ENCODE measurements at places on chromosomes 13 and 19. TPM values are rescaled to one million over a fixed set of nuclear protein-coding genes. Genes with fewer than 3 reads are reported as not detected.

- peak overlapping the region; percentile 82 for H3K4me3 ChIP-seq
- H3K4me1 ChIP-seq = peaks cover 17% of the 10 kb centered on the region
- no peaks in the 10 kb centered on the region for H3K27me3 ChIP-seq
- no peak for DNase-seq
These were observed 1.1 kb downstream of the PAF1 start for GRCh38 chr19:39389631-39390414.

- no peaks in the 10 kb centered on the region for H3K4me1 ChIP-seq
- no peaks in the 10 kb centered on the region for H3K27me3 ChIP-seq
- no peak overlapping the region for H3K27ac ChIP-seq
These were observed 942.4 kb upstream of the PCDH20 start for GRCh38 chr13:62357887-62358645.

- no peak overlapping the region for H3K4me3 ChIP-seq
- H3K27ac ChIP-seq = no peak overlapping the region
- peaks cover 30% of the 10 kb centered on the region for H3K4me1 ChIP-seq
- peak; percentile 87 for DNase-seq
- H3K36me3 ChIP-seq = no peaks in the 10 kb centered on the region
These were observed 62.0 kb upstream of the KLF2 start for GRCh38 chr19:16262618-16263017.

- H3K36me3 ChIP-seq = no peaks in the 10 kb centered on the region
- H3K4me3 ChIP-seq = no peak overlapping the region
- no peaks in the 10 kb centered on the region for H3K4me1 ChIP-seq
- H3K27ac ChIP-seq = no peak overlapping the region
These were observed 15.8 kb upstream of the PTPRS start for GRCh38 chr19:5356428-5356827.

- no peak for DNase-seq
- H3K36me3 ChIP-seq = no peaks in the 10 kb centered on the region
- H3K4me1 ChIP-seq = no peaks in the 10 kb centered on the region
- H3K27ac ChIP-seq = no peak overlapping the region
- H3K27me3 ChIP-seq = no peaks in the 10 kb centered on the region
These were observed 15.8 kb downstream of the CFAP97D2 start for GRCh38 chr13:114194853-114195252.

- H3K36me3 ChIP-seq = no peaks in the 10 kb centered on the region
- no peak overlapping the region for H3K4me3 ChIP-seq
- no peak overlapping the region for H3K27ac ChIP-seq
- H3K27me3 ChIP-seq = no peaks in the 10 kb centered on the region
- DNase-seq = no peak
These were observed 274.0 kb upstream of the SOX1 start for GRCh38 chr13:111792956-111793355.

DNA sequence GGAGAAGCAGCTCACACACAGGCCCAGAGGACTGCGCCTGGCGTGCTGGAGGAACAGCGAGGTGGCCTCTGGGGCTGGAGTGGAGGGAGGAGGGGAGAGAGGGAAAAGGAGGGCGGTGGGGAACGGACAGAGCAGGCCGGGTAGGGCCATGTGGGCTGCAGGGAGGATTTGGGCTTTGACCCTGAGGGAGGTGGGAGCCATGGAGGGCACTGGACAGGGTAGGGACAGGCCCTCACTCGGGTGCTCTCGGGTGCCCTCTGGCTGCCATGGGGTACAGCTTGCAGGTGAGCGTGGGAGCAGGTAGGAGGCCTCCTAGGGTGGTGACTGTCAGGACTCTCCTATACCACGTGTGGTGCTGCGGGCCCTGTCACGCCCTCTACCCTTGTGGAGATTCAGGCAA lies 22.8 kb downstream of the PLIN4 start:
- H3K4me3 ChIP-seq = no peak overlapping the region
- H3K27ac ChIP-seq = no peak overlapping the region
- H3K36me3 ChIP-seq = peaks cover 9% of the 10 kb centered on the region
- no peaks in the 10 kb centered on the region for H3K4me1 ChIP-seq

DNA sequence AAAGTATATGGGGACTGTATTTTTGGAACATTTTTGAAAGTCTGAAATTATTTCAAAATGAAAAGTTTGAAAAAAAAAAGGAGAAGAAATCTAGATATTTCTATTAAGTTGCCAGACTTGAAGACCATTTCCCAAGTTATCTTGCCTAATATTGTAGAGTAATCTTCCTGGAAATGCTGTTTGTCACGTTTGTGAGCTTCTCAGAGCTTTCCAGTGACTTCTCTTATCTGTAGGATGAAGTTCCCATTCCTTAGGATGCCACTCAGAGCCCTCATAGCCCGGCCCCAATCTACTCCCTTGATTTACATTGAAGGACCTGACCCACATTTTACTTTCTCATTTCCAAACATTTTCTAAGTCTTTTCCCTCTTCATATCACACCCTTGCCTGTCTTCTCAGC lies 23.6 kb downstream of the CEACAM8 start:
- DNase-seq = no peak
- no peaks in the 10 kb centered on the region for H3K36me3 ChIP-seq
- H3K27ac ChIP-seq = no peak overlapping the region

The GAPDHS gene
- not detected for total RNA-seq

DNA sequence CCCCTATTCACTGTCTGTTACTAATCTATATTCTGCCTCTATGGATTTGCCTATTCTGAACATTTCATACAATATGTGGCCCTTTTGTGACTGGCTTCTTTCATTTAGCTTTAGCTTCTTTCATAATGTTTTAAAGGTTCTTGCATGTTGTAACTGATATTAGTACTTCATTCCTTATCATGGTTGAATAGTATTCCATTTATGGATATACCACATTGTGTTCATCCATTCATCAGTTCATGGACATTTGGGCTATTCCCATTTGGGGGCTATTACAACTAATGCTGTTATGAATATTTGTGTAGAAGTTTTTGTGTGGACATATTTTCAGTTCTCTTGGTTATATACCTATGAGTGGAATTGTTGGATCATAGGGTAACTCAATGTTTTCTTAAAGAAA lies 44.4 kb upstream of the TDRD3 start:
- H3K27me3 ChIP-seq = no peaks in the 10 kb centered on the region
- no peak overlapping the region for H3K4me3 ChIP-seq
- no peaks in the 10 kb centered on the region for H3K4me1 ChIP-seq
- DNase-seq = no peak
- H3K27ac ChIP-seq = no peak overlapping the region

The GIPC1 gene
- total RNA-seq = 32.7 TPM

The TBXA2R gene
- total RNA-seq = 5.0 TPM

GRCh38 chr13:98853771-98854221 lies 101.3 kb upstream of the SLC15A1 start:
- no peak overlapping the region for H3K27ac ChIP-seq
- no peak overlapping the region for H3K4me3 ChIP-seq
- no peaks in the 10 kb centered on the region for H3K27me3 ChIP-seq
- peaks cover 10% of the 10 kb centered on the region for H3K36me3 ChIP-seq

DNA sequence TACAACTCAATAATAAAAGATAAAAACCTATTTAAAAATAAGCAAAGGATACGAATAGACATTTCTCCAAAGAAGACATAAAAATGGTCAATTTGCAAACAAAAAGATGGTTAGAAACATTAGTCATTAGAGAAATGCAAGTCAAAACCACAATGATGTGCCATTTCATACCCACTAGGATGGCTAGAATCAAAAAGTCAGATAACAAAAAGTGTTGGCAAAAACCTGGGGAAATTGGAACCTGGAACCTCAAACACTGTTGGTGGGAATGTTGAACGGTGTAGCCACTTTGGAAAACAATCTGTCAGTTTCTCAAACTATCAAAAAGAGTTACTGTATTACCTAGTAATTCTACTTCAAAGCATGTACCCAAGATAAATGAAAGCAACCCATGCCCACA lies 26.5 kb upstream of the ZNF30 start:
- H3K36me3 ChIP-seq = no peaks in the 10 kb centered on the region
- no peaks in the 10 kb centered on the region for H3K4me1 ChIP-seq
- H3K27me3 ChIP-seq = no peaks in the 10 kb centered on the region
- no peak overlapping the region for H3K4me3 ChIP-seq
- H3K27ac ChIP-seq = no peak overlapping the region

The SLC25A30 gene
- total RNA-seq = 41.1 TPM

DNA sequence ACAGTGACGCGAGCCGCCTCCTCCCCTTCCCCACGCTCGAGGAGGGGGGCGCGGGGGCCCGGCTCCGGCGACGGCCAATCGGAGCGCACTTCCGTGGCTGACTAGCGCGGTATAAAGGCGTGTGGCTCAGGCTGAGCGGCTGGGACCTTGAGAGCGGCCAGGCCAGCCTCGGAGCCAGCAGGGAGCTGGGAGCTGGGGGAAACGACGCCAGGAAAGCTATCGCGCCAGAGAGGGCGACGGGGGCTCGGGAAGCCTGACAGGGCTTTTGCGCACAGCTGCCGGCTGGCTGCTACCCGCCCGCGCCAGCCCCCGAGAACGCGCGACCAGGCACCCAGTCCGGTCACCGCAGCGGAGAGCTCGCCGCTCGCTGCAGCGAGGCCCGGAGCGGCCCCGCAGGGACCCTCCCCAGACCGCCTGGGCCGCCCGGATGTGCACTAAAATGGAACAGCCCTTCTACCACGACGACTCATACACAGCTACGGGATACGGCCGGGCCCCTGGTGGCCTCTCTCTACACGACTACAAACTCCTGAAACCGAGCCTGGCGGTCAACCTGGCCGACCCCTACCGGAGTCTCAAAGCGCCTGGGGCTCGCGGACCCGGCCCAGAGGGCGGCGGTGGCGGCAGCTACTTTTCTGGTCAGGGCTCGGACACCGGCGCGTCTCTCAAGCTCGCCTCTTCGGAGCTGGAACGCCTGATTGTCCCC lies at the start of gene JUNB:
TSS of gene JUNB (plus strand) at position 142 of the 706 bp plus-strand sequence. CDS start at position 428, 286 bp downstream.
- H3K4me3 ChIP-seq = peak within 1 kb of the TSS; percentile 73
- DNase-seq = peak; percentile 99
- H3K27ac ChIP-seq = peak within 1 kb of the TSS; percentile 96
- H3K27me3 ChIP-seq = no peaks in the 10 kb centered on the region
- H3K36me3 ChIP-seq = no peaks in the 10 kb centered on the region

DNA sequence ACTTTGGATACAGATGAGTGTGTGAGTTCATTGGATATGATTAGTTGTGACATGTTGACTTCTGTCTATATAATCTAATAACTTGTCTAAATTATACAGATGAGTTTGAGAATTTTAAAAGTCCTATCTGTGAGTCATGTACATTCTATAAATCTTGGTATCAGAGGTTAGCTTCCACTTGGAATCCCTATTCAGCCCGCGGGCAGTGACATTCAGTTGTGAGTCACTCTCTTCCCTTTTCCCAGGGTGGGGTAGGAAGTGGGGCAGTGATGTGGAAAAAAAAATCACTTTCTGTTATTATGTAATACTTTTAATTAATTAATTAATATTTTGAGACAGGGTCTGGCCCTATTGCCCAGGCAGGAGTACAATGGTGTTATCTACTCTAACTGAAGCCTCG lies 33.0 kb upstream of the ZNF808 start:
- DNase-seq = no peak
- H3K27me3 ChIP-seq = no peaks in the 10 kb centered on the region
- H3K27ac ChIP-seq = no peak overlapping the region
- no peaks in the 10 kb centered on the region for H3K4me1 ChIP-seq
- H3K4me3 ChIP-seq = no peak overlapping the region

The IQCN gene
- 5.3 TPM for total RNA-seq

GRCh38 chr13:59542303-59542702 lies 621.4 kb downstream of the DIAPH3 start:
- H3K4me1 ChIP-seq = no peaks in the 10 kb centered on the region
- no peaks in the 10 kb centered on the region for H3K36me3 ChIP-seq
- DNase-seq = no peak

- no peak overlapping the region for H3K4me3 ChIP-seq
- H3K4me1 ChIP-seq = no peaks in the 10 kb centered on the region
- no peak for DNase-seq
- H3K27ac ChIP-seq = no peak overlapping the region
- H3K27me3 ChIP-seq = no peaks in the 10 kb centered on the region
These were observed 121.2 kb downstream of the PCCA start for GRCh38 chr13:100209857-100210825.

DNA sequence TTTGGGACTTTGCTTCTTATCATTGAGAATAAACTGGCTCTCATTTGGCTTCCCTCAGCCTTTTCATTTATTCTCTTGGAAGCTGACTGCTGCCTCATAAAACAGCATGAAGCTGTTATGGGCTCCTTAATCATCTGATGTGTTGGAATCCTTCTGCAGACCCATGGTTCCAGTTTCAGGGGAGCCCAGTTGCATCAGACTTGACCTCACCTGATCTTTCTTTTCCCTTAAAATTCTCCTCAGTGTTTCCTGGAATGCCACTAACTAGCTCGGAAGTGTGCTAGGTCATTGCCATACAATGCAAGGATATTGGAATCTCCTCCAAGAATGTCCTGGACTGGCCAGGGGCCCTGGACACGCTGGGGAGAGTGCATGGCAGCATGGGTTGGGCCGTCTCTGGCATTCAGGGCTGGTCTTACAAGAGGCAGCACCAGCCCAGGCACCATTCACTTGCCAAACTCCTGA lies 158.7 kb downstream of the FLT1 start:
- H3K27ac ChIP-seq = no peak overlapping the region
- H3K4me3 ChIP-seq = no peak overlapping the region
- H3K27me3 ChIP-seq = no peaks in the 10 kb centered on the region
- DNase-seq = no peak
- no peaks in the 10 kb centered on the region for H3K36me3 ChIP-seq

DNA sequence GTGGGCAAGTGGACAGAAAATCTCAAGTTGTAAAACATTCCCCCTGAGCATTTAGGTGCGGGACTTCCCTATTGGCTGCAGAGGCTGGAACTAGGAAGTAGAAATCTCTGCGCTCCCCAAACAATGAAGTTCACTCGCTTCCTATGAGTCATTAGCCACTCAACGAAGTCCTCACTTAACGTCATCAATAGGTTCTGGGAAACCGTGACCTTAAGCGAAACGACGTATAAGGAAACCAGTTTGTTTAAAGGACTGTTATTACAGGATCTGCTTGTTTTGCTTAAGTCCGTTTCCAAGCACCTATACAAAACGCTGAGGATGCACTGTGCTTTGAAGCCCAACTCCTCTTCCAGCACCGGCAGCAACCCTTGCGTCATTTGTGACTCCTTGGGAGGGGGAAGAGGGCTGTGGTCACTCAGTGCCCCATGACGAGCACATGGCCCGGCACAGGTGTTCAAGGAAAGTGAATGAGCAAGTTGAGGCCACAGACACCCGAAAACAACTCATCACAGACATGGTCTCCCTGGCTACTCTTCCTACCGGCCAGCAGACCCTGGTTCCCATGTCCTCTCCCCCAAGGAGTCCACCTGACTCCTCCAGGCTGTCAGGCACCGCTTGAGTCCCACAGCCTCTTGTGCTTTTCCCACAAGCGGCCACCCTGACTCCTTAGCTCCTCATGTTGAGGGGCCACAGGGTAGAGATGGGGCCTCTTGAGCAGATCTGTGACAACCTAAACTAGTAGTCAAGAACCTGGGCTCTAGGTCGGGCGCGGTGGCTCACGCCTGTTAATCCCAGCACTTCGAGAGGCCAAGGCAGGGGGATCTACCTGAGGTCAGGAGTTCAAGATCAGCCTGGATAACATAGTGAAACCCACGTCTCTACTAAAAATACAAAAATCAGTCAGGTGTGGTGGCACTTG lies 4.8 kb downstream of the RPS16 start:
- DNase-seq = no peak
- no peak overlapping the region for H3K4me3 ChIP-seq

Measured in right lobe of liver (tissue), 6 donors.